ENCODE measurements at places on chromosomes 11 and 22.

- DNase-seq, result no peak
These were observed 34.6 kb upstream of the CEP126 start for GRCh38 chr11:101880222-101880621.

GRCh38 chr22:42697542-42698013 lies 23.1 kb downstream of the A4GALT start:
- no peak for DNase-seq

- no peak for DNase-seq
These were observed 295.9 kb upstream of the ANO5 start for GRCh38 chr11:21896746-21897602.

GRCh38 chr11:120929664-120930154 lies 94.2 kb upstream of the TBCEL start:
- DNase-seq, result peak; percentile 17

- DNase-seq, result no peak
These were observed 13.6 kb downstream of the POLR2F start for GRCh38 chr22:37967147-37967546.

- DNase-seq, result no peak
These were observed 90.1 kb upstream of the B3GAT1 start for GRCh38 chr11:134502153-134502550.

GRCh38 chr11:11472106-11472505 lies 119.1 kb upstream of the CSNK2A3 start:
- no peak for DNase-seq

GRCh38 chr11:32055861-32056260 lies 35.0 kb upstream of the RCN1 start:
- DNase-seq, result no peak

- no peak for DNase-seq
These were observed at the start of gene CECR2 for GRCh38 chr22:17369439-17370025. CECR2 (plus strand) TSS chr22:17369460; CDS start chr22:17369784, 324 bp downstream.

- DNase-seq, result no peak
These were observed 134.4 kb upstream of the ZC3H12C start for GRCh38 chr11:109958821-109959166.

- no peak for DNase-seq
These were observed 60.7 kb upstream of the CLTCL1 start for GRCh38 chr22:19352217-19352616.

DNA sequence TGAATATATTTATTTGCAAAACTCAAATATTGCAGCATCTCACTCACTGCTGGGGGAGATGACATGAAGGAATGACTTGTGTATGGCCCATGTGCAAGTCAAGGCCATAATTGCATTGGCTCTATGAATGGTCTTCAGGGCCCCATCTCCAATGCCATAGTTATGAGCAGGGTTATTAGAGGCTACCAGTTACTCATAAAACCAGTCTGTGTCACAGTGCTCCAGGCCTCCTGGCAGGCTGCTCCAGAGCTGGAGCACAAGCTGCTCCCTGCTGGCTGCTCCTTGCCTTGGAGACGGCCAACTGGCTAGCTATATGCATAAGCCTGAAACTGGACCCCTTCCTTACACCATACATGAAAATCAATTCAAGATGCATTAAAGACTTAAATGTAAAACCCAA lies 145.7 kb downstream of the TRPC6 start:
- DNase-seq, result no peak

GRCh38 chr11:33134276-33134675 lies 27.0 kb downstream of the CSTF3 start:
- no peak for DNase-seq

DNA sequence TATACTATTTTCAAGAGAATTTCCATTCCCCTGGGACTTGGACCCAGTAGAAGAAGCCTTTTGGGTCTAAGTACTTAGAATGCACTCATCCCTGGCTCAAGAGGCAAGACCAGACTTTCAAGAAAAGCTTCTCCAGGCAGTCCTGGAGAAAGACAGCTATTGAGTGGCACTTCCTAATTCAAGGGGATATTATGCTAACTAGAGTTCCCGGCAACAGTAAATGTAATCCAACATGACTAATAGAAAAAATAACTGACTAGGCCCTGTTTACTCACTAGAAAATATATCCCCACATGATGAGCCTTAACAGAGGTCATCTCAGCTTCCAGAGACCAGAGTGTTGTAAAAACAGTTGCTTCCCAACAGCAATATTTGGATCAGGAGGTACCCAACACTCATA lies 47.2 kb upstream of the AKIP1 start:
- no peak for DNase-seq

GRCh38 chr22:28799606-28800307 lies 612 bp downstream of the XBP1 start:
- DNase-seq, result no peak

DNA sequence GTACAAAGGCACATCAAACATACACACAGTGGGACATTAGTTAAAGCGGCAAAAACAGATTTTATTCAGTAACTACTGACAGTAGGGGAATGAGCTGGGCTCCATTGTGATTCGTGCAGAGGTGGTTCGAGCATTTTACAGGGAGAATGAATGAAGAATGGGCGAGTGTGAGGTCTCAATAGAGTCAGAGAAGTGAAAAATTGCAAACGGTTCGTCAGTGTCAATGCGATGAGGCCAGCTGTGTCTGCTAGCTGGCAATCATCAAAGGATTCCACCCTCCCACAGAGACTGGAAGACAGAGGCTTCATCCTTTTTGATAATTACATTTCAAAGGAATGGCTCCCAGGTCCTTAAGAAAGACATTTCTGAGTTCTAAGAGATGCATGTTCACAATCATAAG lies 17.4 kb downstream of the OR4D9 start:
- DNase-seq, result no peak

DNA sequence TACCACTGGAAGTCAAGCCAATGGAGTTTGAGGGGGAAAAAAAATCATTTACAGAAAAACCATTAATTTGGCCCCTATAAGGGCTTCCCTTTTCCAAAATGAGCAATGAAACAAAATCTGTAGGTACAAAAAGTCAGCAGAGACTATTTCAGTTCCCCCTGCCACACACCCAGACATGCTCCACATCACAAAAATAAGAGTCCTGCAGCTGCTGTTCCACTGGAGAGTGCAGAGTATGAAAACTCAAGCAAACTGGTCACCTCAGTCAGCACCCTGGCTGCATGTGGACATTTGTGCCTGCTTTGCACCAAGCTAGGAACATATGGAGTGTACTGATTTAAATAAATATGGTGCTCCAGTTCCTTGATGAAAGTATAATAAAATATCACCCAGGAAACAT lies 15.1 kb downstream of the POU2AF1 start:
- DNase-seq, result no peak

- DNase-seq, result no peak
These were observed 38.5 kb downstream of the CARD18 start for GRCh38 chr11:105100981-105101630.

DNA sequence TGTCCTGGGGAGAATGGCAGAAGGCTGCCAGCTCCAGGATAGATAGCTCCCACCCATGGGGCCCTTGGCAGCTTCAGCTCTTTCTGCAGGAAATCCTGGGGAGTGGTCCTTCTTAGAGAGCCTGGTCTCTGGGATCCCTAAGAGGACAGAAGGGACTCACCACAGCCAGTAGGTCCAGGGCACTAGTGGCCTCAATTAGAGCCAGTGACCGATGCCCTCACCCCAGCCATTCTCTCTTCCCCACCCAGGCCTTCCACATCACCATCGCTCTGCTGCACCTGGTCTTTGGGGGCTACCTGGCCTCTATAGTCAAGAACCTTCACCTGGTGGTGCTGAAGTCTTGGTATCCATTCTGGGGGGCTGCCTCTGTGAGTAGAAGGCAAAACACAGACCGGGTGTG lies 5.6 kb downstream of the MS4A10 start:
- no peak for DNase-seq

DNA sequence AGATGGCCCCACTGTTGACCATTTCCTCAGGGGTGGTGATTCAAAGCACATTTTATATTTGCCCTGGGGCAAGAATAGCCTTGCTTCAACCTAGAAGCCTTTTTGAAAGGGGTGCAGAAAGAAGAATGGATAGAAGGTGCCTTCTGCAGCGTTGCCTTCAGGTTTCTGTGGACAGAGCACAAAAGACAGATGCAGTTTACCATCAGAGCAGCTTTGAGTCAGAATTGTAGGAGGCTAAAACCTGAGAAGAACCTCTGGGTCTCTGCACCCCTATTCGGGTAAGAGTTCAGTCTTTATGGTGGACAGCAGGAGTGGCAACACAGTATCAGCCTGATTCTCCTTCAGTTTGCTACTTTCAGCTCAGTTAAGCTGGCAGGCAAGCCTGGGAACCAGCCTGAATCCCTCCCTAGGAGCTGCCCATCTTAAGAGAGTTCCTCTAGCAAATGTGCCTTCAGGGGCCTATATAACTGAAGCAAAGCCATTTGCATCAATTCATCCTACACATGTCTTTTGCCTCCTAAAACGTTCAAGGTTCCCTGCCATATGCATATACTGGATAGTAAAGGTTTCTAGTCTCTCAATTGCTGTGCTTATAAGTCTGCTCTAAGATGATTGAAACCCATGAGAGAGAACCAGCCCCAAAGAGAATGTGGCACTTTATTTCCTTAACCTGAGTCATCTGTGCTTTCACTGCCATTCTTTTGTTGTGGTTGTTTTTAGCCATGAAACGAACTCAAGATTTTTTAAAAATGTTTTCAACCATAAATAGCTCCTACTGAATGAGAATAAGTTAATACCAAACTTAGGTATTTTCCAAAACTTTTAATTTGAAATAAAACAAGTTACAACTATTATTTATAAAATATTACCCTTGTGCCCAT lies 123.0 kb downstream of the TRIM44 start:
- DNase-seq, result no peak

DNA sequence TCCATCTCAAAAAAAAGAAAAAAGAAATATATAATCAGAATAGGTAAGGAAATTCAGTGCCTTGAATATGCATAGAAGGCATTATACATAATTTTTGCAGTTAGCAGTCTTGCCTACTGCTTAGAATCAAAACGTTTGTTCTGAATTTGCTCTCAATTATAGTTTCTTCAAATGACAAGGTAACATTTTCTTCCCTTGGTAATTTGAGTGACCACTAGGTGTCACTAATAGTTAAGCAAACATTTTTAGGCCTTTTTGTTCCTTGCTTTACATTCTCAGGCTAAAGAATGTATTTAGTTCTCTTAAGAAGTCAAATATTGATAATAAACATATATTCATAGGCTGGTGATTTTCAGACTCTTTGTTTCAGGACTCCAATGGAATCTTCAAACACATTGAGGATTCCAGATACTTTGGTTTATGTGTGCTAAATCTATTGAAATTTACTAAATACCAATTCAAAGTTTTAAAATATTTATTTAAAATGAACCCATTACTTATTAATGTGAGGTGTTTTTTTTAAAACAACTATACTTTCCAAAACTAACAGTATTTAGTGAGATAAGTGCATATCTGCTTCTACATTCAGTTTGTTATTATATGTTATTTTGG lies 55.0 kb upstream of the DEPDC7 start:
- no peak for DNase-seq

- DNase-seq, result no peak
These were observed 1.8 kb downstream of the EWSR1 start for GRCh38 chr22:29269731-29270474.

GRCh38 chr22:30266445-30267381 lies at the start of gene OSM:
OSM (minus strand) TSS chr22:30266851; CDS start chr22:30266799, 52 bp downstream.
- peak; percentile 71 for DNase-seq

- DNase-seq, result no peak
These were observed 97.1 kb downstream of the ME3 start for GRCh38 chr11:86575208-86575855.

DNA sequence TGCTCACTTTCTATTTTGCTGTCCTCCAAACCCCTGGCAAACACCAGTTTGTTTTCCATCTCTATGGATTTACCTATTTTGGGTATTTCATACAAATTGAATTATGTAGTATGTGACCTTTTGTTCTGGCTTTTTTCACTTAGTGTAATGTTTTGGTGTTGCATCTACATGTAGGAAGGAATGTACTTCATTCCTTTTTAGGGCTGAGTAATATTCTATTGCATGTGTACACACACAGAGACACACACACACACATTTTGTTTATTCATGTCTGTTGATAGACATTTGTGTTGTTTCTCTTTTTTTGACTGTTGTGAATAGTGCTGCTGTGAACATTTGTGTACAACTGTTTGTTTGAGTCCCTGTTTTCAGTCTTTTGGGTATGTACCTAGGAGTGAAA lies 90.4 kb downstream of the UVRAG start:
- DNase-seq, result no peak

- DNase-seq, result no peak
These were observed 2193.4 kb upstream of the RAG2 start for GRCh38 chr11:38791346-38791961.

GRCh38 chr22:19876314-19876940 lies 21.8 kb upstream of the GNB1L start:
- no peak for DNase-seq

DNA sequence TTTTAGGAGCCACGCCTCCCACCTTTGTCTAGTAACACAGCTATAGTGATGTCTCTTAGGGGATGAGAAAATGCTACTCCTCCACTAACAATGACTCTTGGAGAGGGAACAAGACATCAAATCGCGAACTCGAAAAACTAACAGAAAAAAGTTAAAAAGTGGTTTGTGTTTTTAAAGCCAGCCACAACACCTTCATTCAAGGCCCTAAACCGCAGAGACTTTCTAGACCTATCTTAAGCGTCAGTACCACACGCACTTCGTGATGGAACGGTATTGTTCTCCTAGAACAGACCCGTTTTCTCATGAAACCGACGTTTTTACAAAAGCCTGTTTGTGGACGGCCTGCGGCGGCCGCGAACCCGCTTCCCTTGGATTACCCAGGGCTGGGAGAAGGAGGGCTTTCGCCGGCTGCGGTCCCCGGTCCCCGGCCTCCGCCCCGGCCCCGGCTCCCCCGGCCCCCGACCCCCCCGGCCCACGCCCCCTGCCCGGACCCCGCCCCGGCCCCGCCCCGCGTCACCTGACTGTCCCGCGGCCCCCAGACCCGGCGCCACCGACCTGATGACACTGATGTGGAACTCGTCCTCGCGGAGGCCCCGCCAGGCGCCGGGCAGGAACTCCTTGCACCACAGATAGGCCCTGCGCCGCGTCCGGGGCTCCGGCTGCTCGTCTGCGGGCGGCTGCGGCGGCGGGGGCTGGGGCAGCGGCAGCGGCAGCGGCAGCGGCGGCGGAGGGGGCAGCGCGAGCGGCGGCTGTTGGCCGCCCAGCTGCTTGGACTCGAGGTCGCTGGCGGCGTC lies 718 bp downstream of the CHKA start:
- DNase-seq, result peak; percentile 48

- no peak for DNase-seq
These were observed 115.5 kb downstream of the UVRAG start for GRCh38 chr11:75930534-75930933.

DNA sequence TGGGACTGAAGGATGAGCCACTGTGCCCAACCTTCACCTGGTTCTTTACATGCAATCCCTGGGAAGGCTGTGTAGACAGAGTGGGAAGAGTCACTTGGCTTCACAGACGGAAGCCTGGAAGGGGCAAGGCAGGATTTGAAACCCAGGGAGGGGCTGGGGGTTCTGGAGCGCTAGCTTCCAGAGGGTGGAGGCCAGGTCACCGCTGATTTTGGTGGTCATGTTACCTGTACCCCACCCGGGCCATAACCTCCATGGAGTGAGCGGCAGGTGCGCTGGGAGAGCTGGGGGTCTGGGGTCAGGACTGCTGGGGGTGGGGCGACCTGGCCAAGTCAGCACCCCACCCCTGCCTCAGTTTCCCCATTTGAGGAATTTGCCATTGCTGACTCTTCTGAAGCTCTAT lies 38.3 kb downstream of the PDGFB start:
- DNase-seq, result no peak
